Left lung (tissue), 14 donors: ENCODE measurements at places on chromosomes 2 and 18.

DNA sequence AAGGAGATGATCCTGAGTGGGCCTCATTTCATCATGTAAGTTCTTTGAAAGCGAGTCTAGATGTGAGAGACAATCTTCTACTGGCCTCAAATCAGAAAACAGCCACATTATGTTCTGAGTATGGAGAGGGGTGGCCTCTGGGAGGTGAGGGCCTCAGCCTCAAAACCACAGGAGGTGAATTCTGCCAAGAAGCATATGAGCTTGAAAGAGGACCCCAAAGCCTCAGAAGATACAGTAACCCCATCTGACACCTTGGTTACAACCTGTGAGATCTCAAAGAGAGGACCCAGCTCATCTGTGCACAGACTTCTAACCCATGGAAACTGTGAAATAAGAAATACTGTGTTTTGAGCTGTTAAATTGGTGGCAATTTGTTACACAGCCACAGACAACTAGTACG is 200.1 kb downstream of the ARHGAP15 start:
- DNase-seq = no peak

DNA sequence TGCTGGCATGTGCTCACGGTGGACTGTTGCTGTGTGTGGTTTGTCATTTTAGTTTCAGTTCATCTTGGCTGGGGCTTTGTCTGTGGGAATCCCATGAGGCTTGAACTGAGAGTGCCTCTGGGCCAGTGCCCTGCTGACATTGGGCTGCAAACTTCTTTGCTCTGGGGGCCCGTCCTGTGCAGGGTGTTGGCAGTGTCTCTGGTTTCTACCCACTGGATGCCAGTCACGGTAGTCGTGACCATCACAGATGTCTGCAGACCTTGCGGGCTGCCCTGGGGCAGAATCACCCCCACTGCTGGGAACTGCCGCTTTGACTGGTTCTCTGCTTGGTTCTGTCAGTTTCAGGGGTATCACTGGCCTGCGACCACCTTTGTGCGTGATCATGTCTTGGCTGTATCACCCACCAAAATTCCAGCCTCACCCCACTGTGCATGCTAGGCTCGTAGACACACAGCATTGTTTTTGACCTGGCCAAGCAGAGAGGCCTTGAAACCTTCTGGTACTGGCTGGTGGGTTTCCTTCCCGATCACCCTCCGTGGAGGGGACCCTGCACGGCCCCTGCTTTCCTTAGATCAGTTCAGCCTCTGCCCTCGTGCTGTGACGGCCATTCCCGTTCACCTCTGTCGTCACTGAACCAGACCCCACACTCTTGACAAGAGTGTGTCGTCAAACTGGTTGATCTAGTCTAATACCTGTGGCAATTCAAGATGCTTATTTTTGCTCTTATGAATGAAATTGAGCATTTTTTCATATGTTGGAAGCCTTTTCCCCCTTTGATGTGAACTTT is 57.6 kb downstream of the KCNG2 start:
- DNase-seq = peak; percentile 38

GRCh38 chr2:218927876-218928275 is 31.6 kb upstream of the CDK5R2 start:
- DNase-seq = no peak

DNA sequence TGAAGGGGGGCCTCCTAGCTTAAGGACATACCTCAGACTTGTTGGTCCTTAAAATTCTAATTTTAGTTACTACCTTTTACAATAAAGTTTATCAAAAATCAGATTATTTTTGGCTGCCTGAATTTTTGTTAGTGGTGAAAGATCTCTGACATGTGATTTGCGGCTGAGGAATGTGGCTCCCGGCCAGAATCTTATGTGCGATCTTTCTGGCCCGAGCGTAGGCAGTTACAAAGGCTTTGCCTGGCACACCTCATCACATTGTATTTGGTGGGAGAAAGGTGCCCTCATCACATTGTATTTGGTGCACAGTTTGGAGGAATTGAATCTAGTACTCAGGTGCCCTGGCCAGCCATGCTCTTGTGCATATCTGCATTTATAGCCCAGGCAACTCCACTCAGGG is 289.1 kb downstream of the GULP1 start:
- DNase-seq = no peak

- DNase-seq = no peak
Measured at GRCh38 chr2:72094701-72095100, 53.0 kb downstream of the CYP26B1 start.

DNA sequence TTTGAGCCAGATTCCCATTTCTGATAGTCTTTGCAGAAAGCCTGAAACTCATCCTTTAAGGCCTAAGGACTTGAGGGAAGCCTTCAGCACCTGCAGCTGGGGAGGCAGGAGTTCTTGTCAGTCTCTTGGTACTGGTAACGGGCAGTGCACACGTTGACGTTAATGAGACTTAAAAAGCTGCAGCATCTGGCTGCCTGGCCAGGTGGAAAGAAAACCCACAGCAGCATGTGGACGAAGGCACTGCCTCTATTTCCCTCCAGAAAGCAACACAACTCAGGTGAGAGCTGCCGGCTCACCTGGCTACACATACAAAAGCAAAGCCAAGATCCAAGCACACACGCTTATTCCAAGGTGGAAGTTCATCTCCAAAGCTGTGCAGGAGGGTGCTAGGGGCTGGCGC is 178.8 kb downstream of the ANAPC1 start:
- DNase-seq = no peak

GRCh38 chr2:9535177-9535576 is 20.5 kb downstream of the ADAM17 start:
- no peak for DNase-seq

- DNase-seq = no peak
Measured at GRCh38 chr2:204026294-204026693, 89.7 kb downstream of the ICOS start.

- peak; percentile 11 for DNase-seq
Measured at GRCh38 chr2:27356056-27356381, 545 bp downstream of the GTF3C2 start.

- no peak for DNase-seq
Measured at GRCh38 chr18:36300211-36300610, 2.7 kb downstream of the FHOD3 start.

GRCh38 chr18:32389858-32390257 is 80.8 kb downstream of the GAREM1 start:
- DNase-seq = peak; percentile 68

DNA sequence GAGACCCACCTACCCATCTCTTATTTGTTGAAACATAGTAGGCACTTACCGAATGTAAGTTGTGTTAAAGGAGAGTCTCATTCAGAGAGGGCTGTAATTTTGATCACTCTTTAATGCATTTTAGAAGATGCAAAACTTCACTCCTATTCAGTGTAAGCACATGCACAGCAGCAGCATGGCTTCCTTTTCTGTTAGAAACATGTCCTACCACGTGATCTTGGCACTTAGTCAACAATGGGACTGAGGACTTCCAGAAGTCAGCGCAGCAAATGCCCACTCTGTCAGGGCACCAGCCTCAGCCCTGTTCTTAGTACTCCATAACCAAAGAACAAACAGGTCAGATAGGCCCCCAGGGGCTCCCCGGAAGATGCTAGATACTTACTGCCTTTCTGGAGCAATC is 456.5 kb downstream of the METTL4 start:
- DNase-seq = no peak

GRCh38 chr2:68359889-68360288 is 5.2 kb upstream of the PLEK start:
- DNase-seq = no peak

- DNase-seq = no peak
Measured at GRCh38 chr18:38459131-38459994, 893.8 kb upstream of the CELF4 start.

GRCh38 chr2:238404406-238405216 is 22.1 kb upstream of the ASB1 start:
- no peak for DNase-seq

DNA sequence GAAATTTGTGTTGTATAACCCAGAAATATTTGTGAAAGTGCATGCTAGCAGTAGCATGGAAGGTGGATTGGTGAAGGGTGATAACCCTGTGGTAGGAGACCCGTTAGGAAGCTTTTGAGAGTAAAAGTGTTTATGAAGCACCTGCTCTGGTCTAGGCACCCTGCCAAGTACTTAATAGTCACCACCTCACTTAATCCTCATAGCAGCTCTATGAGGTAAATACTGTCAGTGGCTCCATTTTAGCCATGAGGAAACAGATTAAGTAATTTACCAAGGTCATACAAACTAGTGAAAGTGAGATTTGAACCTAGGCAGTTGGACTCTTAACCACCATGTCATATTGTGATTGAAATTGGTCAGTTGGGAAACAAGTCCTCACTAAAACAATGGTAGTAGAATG is 66.8 kb downstream of the TET3 start:
- no peak for DNase-seq
